ENCODE measurements at places on chromosomes 5 and 9. TPM values are rescaled to one million over a fixed set of nuclear protein-coding genes. Genes with fewer than 3 reads are reported as not detected.

Gene KIAA1958
- total RNA-seq, result 4.0 TPM

GRCh38 chr5:44099643-44100042 lies 289.6 kb downstream of the FGF10 start:
- no peak overlapping the region for H3K27ac ChIP-seq
- H3K27me3 ChIP-seq, result no peaks in the 10 kb centered on the region
- no peaks in the 10 kb centered on the region for H3K4me1 ChIP-seq
- H3K36me3 ChIP-seq, result no peaks in the 10 kb centered on the region

Gene GFI1B
- total RNA-seq, result not detected

- no peak for DNase-seq
- H3K4me1 ChIP-seq, result no peaks in the 10 kb centered on the region
- no peaks in the 10 kb centered on the region for H3K36me3 ChIP-seq
These were observed 32.7 kb upstream of the SPARC start for GRCh38 chr5:151719228-151720000.

- H3K27me3 ChIP-seq, result no peaks in the 10 kb centered on the region
- H3K4me3 ChIP-seq, result no peak overlapping the region
These were observed 11.9 kb upstream of the ZNF622 start for GRCh38 chr5:16477541-16477940.

- no peaks in the 10 kb centered on the region for H3K27me3 ChIP-seq
- H3K4me3 ChIP-seq, result no peak overlapping the region
- no peak for DNase-seq
- H3K4me1 ChIP-seq, result no peaks in the 10 kb centered on the region
These were observed 132.6 kb downstream of the PLK2 start for GRCh38 chr5:58327289-58327688.

Gene SPATA31A3
- not detected for total RNA-seq

DNA sequence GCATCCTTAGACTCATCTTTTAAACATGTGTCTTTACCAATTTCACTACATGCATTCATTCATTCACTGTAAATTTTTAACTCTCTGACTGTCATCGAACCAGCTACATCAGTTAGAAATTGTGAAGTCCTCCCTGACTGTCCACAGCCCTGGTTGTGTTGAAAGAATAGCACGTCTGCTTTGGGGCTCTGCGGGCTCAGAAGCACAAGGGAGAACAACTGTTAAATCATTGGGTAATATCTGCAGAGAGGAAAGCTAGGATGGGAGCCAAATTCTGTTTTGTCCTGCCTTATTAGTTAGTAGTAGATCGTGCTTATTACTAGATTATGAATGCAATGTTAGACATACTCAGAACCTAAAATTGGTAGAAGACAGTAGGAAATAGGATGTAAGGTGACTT lies 26.3 kb upstream of the FAM120AOS start:
- no peaks in the 10 kb centered on the region for H3K27me3 ChIP-seq
- peaks cover 34% of the 10 kb centered on the region for H3K4me1 ChIP-seq
- no peak overlapping the region for H3K4me3 ChIP-seq

GRCh38 chr5:111364992-111365391 lies 140.8 kb downstream of the CAMK4 start:
- H3K4me1 ChIP-seq, result no peaks in the 10 kb centered on the region
- H3K36me3 ChIP-seq, result no peaks in the 10 kb centered on the region
- no peak overlapping the region for H3K4me3 ChIP-seq
- H3K27me3 ChIP-seq, result no peaks in the 10 kb centered on the region
- DNase-seq, result no peak

- H3K4me1 ChIP-seq, result no peaks in the 10 kb centered on the region
- H3K27me3 ChIP-seq, result no peaks in the 10 kb centered on the region
- no peak for DNase-seq
- H3K36me3 ChIP-seq, result no peaks in the 10 kb centered on the region
These were observed 308.6 kb downstream of the ADAMTS6 start for GRCh38 chr5:65173130-65173525.

DNA sequence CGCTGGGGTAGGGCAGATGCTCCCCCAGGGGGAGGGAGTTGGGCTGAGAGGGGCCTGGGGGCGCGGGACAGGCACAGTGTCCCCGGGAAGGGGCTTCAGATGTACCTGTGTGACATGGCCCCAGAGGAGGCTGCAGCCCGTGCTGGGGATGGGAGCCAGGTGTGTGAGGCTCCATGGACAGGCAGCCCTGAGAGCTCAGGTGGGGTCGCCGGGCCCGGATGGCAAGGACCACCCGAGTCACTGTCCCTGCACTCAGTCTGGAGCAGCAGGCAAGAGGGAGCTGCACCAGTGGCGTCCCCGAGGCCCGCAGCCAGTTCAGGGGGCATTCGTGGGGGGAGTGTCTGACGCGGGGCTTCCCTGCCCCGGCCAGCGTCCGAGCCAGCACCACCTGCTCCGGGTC lies 18.9 kb downstream of the CCDC187 start:
- H3K36me3 ChIP-seq, result no peaks in the 10 kb centered on the region
- H3K4me3 ChIP-seq, result no peak overlapping the region
- no peak overlapping the region for H3K27ac ChIP-seq

All from gastrocnemius medialis (tissue), 4 donors.